Inflammatory macrophage treated with lipopolysaccharide for 1 hour (primary cell): ENCODE measurements at places on chromosomes 2 and 18.
A peak's percentile ranks its signal among the peaks of the same experiment; 100 is the strongest.

DNA sequence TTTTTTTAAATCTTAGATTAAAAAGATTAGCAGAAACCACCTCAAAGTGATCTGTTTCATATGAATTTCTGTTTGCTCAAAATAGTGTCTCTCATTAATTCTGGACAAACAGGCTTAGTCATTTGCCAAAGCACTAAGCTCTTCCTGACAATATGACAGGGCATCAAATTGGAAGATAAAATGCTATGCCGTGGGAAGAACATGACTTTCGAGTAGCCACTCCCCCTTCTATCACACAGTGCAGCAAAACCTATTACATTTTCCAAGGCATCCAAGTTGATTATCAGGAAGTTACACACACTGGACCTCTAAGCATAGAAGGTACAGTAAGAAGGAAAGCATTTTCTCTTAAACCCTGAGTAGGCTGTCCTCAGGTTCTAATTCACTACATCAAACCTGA, 89.5 kb downstream of the STK39 start:
- no peak for DNase-seq

- DNase-seq: no peak
Measured at GRCh38 chr2:12032398-12032797, 286.0 kb downstream of the LPIN1 start.

DNA sequence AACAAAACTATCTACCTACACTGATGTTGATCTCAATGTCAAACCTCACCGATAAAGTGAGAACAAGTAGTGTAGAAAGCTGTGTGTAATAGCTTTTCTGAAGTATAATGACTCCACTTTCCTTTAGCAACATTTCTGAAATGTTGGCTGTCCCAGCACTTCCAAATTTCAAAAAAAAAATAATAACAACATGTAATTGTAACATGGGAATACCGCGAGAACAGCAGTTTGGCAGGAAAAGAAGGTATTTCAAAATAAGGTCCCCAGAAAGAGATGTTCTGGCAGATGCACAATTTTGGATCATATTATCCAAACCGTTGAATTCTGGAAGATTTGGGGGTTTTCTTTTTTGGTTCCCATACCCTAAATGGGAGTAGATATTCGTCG, 352.0 kb downstream of the ARHGAP15 start:
- no peak for DNase-seq

DNA sequence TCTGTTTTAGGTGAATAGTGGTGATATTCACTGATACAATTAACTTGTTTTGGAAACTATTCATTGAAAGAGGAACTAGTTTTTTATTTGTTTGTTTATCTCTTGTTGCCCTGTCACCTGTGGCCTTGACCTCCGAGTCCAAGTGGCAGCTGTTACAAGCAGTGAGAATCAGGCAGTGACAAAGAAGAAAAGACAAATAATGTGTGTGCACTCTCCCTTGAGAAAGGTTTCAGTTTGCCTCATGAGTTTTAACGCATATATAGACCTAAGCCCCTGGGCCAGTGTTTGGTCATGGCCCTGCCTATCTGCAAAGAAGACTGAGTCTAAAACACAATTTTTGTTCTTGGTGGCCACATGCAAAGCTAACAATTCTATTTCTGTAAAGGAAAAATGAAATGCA, 15.3 kb downstream of the KYNU start:
- no peak for DNase-seq

DNA sequence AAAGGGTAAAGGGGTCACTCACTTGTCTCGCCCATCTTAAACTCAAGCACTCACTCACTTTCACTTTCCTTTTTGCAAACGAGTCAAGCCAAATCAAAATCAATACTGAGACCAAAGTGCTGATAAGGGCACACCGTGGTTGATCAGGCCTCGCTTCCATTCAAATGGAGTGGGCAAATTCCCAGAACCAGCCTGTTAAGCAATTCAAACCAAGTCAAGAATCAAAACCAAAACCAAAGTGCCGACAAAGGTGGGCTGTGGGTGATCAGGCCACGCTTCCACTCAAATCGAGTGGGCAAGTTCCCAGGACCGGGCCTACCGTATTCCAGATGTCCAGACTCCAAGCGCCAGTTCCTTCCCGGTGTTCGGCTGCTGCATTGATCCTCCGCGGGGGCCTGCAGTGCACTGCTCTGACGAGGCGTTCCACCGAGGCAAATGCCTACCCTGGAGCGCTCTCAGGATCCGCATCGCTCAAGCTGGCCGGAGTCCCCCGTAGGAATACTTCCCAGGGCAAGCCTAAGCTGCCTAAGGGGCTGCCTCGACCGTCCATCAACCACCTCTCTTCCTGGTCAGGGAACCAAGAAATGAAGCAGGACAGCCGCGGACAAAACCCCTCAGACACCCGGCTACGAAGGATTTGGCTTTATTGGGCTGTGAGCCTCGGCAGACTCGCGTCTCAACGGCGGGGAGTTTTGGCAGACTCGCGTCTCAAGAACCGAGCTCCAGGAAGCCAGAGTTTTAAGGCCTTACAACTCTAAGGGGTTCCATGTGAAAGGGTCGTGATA, 89.9 kb upstream of the SLC1A4 start:
- DNase-seq: no peak

GRCh38 chr2:236946871-236947270, 138.8 kb upstream of the COPS8 start:
- DNase-seq: no peak

- DNase-seq: no peak
Measured at GRCh38 chr18:37280701-37281393, 284.8 kb downstream of the CELF4 start.

DNA sequence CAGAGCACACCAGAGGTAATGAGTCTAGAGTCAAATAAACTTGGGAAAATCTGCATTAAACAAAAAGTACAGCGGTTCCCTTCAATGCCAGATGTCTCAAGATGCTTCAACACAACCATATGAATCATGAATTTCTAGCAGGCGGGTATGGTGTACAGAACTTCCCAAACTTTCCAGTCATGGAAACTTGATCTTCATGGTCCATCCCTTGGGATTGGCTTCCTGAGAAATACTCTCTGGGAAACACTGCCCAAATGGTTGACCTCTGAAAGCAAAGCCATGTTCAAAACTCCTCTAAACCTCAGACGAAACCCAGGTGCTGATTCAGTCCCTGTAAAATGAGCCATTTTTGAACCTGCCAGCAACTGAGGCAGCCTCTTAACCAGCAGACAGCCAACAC, 16.4 kb upstream of the TMEM247 start:
- DNase-seq: no peak

- no peak for DNase-seq
Measured at GRCh38 chr2:212649646-212650045, 111.0 kb upstream of the ERBB4 start.

- DNase-seq: no peak
Measured at GRCh38 chr2:201072201-201072530, 365 bp downstream of the NDUFB3 start.

- DNase-seq: peak; percentile 5
Measured at GRCh38 chr18:30987467-30988241, 54.9 kb downstream of the DSC3 start.

DNA sequence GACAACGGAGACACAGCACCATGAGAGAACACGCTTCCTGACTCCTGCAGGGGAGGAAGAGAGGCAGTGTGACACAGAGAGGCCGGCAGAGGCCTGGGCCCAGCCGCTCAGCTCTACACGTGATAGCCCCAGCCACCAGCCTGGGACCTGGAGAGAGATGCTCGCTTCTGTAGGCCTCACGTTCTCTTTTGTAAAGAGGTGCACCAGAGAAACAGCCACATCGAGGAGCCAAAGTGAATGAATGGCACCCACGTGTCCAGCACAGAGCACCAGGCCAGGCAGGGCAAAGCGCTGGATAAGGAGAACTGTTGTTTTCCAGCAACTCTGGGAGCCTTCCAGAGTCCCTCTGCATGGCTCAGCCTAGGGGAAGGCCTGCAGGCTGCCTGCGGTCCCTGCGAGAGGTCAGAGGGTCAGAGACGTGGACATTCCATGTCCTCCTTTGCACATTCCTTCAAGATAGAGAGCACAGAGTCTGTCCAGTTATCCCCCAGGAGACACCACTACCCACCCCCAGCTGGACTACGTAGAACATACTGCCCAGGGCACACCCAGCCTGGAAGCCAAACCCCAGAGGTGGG, 14.2 kb downstream of the LIMS2 start:
- no peak for DNase-seq

- DNase-seq: no peak
Measured at GRCh38 chr18:23718243-23718720, 29.0 kb downstream of the LAMA3 start.

GRCh38 chr2:20190170-20190569, 34.8 kb downstream of the SDC1 start:
- no peak for DNase-seq

GRCh38 chr18:59990121-59990823, 90.5 kb downstream of the PMAIP1 start:
- no peak for DNase-seq
